Erythroblast (primary cell): ENCODE measurements at places on chromosomes 1 and 21.
A peak's percentile ranks its signal among the peaks of the same experiment; 100 is the strongest.

DNA sequence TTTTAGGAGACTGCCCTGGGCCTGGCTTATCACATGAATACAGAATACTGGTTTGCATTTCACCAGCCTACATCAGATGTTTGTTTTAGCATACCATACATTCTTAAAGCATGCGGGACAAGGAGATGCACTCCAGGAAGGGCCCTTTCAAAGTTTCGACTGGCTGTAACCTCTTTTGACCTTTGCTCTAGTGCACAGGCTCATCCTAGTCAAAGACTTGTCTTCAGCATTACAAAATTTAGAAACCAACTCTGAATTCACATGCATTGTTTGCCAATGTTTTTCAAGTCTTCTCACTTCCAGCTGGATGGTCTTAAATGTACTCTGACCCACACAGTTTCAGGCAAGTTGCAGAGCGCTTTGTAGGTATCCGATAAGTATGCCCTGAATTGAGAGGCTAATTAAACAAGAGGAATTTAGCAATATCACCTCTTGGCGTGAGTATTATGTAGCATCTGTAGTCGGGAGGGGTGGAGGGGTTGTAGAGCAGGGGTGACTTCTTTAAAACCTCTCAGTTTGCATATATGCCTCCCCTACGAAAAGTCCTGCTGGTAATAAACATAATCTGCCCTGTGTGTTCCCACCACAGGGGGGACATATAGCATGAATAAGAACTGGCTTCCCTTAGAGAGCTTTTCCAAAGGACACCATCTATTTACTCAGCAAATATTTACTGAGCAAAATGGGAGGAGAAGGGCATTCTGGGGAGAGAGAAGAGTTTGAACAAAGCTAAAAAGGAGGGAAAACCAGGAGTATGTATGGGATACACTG, 24.4 kb upstream of the AHCYL1 start:
- no peak for DNase-seq

DNA sequence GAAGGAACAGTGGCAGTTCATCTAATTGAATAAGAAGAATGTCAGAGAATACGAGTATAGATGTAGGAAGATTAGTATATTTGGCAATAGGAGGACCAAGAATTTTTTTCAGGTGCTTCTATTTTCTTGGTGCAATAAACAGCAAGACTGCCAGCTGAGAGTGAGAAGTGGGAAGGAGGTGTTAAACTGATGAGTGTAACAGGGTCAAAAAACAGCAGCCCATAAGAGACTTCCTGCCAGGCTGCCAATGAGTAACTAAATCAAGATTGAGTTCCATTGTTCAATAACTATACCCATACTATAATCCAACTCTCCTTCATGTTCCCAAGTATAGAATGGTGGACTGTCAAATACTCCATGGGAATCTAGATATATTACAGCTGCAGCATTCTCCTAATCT, 28.7 kb downstream of the LYST start:
- DNase-seq: no peak

DNA sequence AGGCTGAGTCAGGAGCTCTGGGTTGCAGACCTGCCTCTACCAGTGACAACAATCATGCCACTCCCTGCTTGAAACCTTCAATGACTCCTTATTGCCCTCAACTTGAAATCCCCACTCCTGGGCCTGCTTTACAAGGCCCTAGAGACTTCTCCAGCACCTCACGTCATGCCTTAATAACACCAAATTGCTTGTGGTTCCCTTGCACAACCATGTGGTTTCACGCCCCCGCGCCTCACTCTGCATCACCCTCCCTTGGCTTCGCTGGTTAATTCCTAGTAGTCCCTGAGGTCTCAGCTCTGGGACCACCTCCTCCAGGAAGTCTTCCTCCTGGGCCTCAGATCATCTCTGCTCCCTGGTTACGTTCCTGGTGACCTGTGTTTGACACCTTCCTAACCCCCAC, 33.0 kb downstream of the EPHA2 start:
- no peak for DNase-seq

- DNase-seq: no peak
Measured at GRCh38 chr1:186799689-186800054, 29.1 kb upstream of the PLA2G4A start.

DNA sequence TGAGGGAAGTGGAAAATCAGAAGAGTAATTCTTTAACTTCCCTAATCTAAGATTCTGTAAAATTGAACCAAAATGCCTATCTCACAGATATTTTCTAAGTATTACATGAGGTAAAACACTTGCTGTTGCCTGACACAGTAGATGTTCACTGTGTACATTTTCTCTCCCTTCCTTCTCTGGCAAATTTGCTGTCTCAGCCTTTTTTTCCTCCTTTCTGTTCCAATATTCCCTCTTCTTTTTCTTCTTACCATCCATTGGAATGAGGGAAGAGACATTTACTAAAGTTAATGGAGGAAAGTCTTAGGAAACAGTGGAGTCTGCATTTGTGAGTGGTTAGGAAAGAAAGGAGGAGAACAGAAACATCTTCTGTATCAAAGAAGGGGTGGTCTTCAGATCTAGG, 239.9 kb downstream of the ZP4 start:
- DNase-seq: no peak

DNA sequence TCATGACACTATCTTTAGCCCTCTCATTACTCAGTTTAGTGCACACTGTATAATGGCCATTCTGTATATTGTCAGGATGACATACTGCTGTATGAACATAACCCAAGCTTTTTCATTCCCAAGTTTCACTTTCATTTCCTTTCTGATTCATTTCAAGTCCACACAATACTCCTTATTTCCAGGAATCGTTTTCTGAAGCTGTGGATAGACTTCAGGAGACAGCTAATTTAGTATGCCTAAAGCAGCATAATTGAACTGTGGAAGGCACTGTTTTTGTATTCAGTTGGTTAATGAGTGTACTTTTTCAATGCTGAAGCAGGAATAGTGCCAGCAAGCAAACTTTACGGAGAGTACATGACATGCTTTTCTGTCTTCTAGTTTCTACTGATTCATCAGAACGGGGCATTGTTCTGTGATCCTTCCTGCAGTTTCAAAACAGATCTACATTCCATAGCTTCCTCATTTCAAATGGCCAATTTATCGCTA, 578.5 kb upstream of the ZP4 start:
- DNase-seq: no peak

- no peak for DNase-seq
Measured at GRCh38 chr1:205585169-205585834, 46.5 kb downstream of the ELK4 start.

GRCh38 chr1:88998716-88999115, 6.3 kb upstream of the KYAT3 start:
- DNase-seq: peak; percentile 69

- no peak for DNase-seq
Measured at GRCh38 chr1:29395736-29396437, 159.6 kb downstream of the PTPRU start.

- DNase-seq: no peak
Measured at GRCh38 chr1:208497866-208498541, 253.8 kb upstream of the PLXNA2 start.

DNA sequence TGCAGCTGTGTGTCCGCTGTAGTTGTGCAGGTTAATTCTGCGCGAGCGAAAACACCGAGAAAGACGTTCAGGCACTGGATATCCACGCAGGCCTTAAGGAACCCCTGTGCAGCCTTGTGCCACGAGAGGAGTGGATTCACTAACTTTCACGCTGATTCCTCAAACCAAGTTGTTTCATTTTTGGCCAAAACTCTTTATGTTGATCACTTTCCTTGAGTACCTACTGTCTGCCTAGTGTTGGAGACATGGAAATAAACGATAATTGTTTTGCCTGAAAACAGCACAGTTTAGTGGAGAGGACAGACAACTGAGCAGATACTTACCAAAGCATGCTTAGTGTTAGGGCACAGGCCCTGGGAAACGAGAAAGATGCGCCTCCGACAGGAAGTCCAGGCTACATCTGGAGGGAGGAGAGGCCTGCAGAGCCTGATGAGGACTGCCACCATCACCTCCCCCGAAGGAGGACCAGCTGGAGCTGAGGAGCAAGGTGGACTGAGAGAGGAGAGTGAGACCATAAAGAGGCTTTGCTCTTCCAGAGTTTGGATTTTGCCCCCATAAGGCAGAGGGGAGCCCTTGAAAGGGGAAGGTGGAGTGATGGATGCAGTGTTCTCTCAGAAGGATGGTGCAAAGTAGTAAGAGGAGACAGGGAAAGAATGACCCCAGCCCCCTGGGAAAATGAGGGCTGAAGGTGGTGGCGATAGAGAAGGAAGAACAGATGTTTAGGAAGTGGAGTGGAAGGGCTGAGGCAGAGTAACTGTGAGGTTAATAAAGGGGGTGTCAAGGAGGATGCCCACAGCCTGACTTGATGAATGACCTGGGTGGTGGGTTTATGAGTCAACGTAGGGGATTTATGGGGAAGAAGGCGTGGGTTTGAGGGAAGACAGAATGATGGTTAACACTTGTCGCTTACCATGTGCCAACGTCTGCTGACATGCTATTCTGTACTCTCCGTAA, 956 bp upstream of the SCAF4 start:
- peak; percentile 64 for DNase-seq

DNA sequence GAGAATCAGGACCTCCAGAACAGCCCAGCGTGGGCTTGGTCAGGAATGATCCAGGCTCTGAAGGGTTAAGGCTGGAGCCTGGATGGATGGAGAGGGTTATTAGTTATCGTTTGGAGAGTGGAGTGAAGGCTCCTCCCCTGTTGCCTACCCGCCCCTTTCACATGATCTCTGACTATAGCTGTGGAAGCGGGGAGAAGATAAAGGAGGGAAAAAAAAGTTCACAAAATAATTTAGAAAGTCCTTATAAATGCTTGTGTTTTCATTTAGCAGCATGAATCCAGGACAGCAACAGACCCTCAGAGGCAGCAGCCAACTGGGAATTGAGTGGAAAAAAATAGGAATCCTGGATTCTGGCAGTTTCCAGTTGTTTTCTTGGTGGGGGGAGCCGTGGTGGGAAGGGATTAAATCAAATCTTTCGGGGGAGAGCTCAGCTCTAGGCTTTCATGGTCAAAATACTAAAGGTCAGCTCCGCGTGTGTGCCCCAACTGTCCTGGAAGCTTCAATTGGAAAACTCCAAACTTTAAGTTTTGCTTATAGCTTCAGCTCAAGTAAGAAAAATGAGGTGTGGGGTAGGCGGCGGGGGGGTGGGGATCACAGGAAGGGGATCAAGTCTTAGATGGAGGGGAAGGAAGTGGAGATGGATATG, 595 bp upstream of the DDR2 start:
- DNase-seq: peak; percentile 29

- DNase-seq: no peak
Measured at GRCh38 chr1:167927046-167927754, 9.3 kb upstream of the DCAF6 start.

DNA sequence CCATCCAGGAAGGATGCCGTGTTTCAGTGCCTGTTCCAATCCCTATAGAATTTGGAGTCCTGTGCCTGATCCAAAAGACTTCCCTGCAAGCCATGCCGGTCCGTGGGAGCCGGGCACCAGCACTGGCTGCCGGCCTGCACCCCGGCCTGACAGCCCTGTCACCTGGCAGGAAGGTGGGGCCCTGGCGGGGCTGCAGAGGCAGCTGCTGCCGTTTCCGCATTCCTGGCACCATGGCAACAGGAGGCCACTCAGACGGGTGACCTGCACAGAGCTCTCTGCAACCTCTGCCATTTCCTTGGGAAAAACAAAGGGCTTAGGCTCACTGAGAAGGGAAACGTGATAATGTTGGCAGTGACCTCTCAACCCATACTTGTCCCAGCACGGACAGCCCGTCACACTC, 63.2 kb upstream of the TMEM51 start:
- DNase-seq: no peak

GRCh38 chr1:165525708-165526107, 18.1 kb upstream of the LRRC52 start:
- DNase-seq: no peak

GRCh38 chr1:195520757-195521156, 1087.5 kb downstream of the KCNT2 start:
- DNase-seq: no peak

GRCh38 chr1:32878183-32878582, 7.5 kb upstream of the FNDC5 start:
- DNase-seq: no peak

DNA sequence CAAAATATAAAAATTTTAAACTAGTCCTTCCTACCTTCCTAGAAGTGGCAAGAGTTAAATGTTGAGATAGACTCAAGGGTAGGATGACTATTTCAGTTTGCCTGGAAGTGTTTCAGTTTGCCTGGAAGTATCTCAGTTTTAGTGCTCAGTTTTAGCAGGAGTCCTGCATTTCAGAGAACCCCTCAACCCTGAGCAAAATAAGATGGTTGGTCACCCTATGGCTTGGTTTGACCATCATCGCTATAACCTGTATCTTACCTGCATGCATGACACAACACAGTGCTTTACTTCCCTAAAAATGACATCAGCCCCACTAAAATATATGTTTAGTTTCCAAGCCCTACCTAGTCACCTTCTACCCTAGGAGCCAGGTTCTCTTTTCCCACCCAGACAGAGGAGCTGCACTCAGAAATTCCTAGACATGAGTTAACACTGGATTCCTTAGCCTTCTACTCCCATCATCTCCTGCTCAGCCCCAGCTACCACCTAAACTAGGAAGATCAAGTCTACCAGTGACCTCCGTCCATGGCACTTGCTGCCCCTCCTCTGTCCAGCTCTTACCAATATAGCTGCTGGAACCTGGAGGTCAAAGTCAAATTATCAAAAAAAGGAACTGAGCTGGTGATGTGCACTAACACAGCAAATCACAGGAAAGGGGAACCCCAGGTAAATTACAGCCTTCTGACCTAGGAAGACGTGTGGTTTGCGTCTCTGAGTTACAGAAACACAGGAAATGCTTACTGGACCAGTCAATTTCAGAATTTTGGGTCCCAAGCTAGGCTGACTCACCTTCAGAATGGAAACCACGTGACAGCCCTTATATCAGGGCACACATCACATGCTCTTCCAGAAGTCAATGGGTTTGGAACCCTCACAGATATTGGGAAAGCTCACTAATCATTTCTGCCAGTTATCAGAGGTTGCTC, 2.2 kb upstream of the G0S2 start:
- peak; percentile 57 for DNase-seq

GRCh38 chr1:46817814-46818213, 19.0 kb downstream of the CYP4B1 start:
- no peak for DNase-seq

DNA sequence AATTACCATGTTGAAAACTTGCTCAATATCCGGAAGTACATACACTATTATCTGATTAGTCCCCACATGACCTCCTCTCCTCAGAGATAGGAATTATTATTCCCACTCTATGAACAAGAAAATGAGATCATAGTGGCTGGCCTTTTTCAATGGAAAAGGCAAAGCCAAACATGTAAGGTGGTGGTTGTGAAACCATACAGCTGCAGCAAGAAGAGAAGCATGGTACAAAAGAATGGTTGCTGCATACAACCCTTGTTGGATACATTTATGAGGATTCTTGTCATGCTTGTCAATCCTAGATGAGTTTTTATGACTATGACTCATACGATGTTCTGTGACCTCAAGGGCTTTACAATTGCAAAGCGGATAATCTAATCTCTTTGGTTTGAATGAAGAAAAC, 514.7 kb downstream of the PLPP3 start:
- DNase-seq: no peak
